ENCODE measurements at places on chromosomes 5 and 9. TPM values are rescaled to one million over a fixed set of nuclear protein-coding genes. Genes with fewer than 3 reads are reported as not detected.

GRCh38 chr5:3114467-3114866 is 363.0 kb upstream of the IRX2 start:
- no peaks in the 10 kb centered on the region for H3K36me3 ChIP-seq
- no peak for DNase-seq
- H3K4me3 ChIP-seq = no peak overlapping the region
- no peaks in the 10 kb centered on the region for H3K4me1 ChIP-seq
- H3K27me3 ChIP-seq = peaks cover 24% of the 10 kb centered on the region

DNA sequence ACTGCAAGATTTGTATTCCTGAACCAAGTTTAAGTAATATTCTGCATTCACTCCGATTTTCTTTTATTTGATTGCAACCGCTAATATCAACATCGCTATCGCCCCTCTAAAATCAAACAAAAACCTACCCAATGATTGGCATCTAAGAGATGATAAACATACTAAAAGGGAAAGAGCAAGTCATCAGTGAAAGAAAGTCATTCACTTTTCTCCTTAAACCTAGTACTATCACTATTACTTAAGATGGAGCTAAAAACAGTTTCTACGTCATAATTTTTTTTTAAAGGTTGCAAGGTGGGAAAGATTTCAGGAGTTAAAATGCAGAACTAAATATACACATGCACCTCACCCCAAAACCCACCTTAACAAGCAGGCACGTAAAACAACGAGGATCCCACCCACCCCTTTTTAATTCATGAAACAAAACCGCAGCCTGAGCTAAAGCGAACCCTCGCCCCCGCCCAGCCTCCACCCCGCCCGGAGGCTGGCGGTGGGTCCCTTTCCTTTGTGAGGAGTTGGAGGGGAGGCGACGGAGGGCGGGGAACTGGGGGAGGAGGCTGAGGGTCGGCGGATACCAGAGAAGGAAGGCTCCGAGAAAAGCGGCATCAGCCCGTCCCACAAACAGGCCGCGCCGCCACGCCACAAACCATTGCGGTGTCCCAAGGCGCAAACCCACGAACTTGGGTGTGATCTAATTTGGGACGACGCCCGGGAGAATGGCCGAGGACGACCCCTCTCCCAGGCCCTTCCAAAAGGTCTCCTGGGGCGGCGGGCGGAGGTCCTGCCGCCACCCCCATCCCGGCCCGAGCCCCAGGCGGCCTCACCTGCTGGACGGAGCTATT is 861 bp downstream of the UBQLN1 start:
- peak; percentile 72 for DNase-seq
- H3K36me3 ChIP-seq = no peaks in the 10 kb centered on the region
- peak overlapping the region; percentile 78 for H3K4me3 ChIP-seq
- H3K4me1 ChIP-seq = peaks cover 6% of the 10 kb centered on the region
- peak overlapping the region; percentile 99 for H3K27ac ChIP-seq
- no peaks in the 10 kb centered on the region for H3K27me3 ChIP-seq

ANXA2R gene
- 1.4 TPM for total RNA-seq

IFNB1 gene
- total RNA-seq = not detected

LRRC70 gene
- 0.70 TPM for total RNA-seq

KCNMB1 gene
- total RNA-seq = 0.44 TPM

Data from heart left ventricle (tissue), 16 donors.